ENCODE measurements at places on chromosomes 2 and 18.
A peak's percentile ranks its signal among the peaks of the same experiment; 100 is the strongest.

GRCh38 chr2:50657735-50658134, 374.2 kb downstream of the NRXN1 start:
- DNase-seq: no peak

- no peak for DNase-seq
These were observed 37.6 kb downstream of the RND3 start for GRCh38 chr2:150449856-150450255.

DNA sequence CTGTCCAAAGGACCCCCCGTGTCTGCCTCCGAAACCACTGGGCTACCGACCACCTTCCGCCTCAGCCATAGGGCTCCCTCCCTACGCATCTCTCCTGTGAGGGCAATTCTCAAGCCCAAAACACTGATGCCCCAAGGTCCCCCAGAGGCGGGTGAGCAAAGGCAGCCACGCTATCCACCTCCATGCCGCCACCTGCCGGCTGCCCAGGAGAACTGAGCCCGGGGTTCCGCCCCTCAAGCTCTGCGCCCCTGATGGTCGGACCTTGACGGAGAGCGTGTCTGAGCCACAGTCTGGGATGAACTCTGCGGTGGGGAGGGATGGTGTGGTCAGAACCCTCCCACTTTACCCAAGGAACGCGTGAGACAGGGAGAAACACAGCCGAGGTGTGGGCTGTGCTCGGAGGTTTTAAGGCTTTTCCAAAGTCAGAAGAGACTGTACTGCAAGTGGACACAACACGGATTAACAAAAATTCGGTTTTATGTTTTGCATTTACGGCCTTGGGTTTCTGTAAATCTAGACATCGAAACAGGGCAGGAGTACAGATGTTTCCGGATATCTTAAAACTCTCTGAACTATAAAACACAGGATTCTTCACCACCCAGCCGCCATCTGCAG, 114.1 kb downstream of the ZNF516 start:
- DNase-seq: no peak

- DNase-seq: no peak
These were observed 207.2 kb downstream of the ZBTB7C start for GRCh38 chr18:48202006-48202348.

- DNase-seq: no peak
These were observed 487.4 kb downstream of the ZEB2 start for GRCh38 chr2:144032566-144032965.

- no peak for DNase-seq
These were observed 134.4 kb upstream of the LTBP1 start for GRCh38 chr2:32812316-32812715.

DNA sequence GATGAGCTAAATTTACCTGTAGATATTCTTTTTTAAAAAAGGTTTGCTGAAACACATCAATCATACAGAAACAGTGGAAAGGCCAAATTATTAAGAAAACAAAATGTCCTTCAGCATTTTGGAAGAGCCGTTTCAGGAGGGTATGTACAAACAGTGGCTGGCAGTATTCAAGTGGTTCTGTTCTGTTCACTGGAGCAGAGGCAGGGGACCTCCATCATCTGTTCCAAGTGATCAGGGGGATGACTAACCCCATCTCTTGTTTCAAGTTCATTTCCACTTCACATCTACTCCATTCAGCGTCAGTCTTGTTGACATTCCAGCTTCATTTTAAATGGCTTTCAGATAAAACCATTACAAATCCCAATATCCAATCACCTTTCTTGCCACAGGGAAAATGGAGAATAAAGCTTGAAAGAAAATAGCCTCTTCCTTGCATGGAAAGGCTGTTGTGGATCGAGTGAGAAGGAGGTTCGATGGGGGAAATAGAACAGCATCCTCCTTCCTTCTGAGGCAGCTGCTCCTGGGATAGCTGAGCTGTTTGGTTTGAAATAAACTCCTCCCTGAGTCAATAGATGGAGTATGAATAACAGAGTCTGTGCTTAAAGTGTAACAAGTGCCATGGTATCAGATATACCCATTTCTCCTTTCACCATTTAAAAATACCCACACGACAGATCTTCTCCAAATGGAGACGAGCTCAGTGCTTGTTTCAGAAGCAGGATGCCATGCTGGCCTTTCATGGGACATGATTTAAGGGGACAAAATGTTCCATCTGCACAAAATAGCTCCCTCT, 63.7 kb upstream of the OTOF start:
- no peak for DNase-seq

DNA sequence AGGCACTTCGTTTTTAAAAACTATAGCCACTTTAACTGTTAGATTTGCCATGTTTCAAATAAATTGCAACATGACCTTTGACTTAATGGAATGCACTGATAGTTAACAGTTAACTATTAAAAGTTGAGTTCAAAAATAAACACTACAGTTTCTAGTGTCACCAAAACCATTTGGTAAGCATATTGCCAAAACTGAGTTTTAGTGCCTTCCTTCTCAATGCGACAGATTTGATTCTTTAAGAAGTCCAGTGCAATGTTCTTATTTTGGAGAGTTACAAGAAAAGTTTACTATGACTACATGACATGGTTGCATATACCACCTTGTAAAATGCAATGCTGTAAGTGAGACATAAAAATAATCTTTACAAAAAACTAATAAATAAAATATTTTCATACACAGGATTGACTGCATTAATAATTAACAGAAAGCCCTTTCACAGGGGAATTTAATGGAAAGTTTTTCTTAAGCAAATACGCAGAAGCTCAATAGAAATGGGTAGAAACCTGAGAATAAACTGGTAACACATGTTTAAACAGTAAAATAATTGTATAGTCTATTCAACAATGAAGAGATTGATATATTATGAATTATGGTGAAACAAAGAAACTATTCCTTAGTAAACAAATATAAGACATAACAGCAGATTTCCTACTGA, 53.8 kb downstream of the GRB14 start:
- no peak for DNase-seq

DNA sequence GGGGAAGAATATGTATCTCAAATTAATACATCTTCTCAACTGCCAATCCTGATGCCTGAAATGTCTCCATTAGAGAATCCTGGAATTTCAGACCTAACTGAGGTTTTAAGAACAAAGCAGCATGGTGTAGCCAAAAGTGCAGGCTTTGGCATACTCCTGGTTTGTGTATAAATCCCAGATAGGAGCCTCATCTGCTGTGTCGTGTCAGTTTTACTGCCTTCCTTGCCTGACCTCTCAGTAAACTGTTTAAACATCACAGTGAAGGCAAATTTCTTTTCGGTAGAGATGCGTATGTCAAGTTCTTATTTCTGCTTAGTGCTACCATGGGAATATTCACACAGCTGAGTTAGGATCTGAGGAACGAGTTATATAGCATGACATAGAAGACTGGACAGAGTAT, 7.3 kb downstream of the SCG2 start:
- DNase-seq: no peak

- no peak for DNase-seq
These were observed 94.6 kb upstream of the PPP1CB start for GRCh38 chr2:28656937-28657615.

- no peak for DNase-seq
These were observed 248.4 kb upstream of the MEIS1 start for GRCh38 chr2:66186537-66186936.

GRCh38 chr2:23542230-23542789, 157.3 kb downstream of the KLHL29 start:
- DNase-seq: no peak

GRCh38 chr2:182316950-182317349, 109.9 kb downstream of the PDE1A start:
- DNase-seq: no peak

GRCh38 chr2:241763551-241764274, 12.9 kb upstream of the GAL3ST2 start:
- DNase-seq: peak; percentile 38

DNA sequence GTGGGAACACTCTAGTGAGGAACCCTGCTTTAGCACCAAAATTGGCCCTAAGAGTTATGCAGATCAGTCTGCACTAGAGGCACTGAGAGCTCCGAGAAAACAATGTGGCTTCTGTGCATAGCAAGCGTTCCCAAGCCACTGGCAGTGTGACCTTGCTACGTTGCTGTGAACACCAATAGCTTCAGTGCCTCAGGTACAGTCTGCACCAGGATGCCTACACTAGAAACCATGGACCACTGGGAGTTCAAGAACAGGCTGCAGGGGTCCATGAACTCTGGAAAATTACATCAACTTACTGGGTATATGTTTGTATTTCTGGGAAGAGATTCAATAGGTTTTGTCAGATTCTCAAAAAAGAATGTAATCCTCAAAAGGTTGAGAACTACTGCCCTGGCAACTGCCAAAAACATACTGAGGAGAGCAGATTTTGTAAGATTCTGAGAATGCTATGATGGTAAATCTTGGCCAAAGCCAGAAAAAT, 18.3 kb upstream of the SP3 start:
- DNase-seq: no peak

DNA sequence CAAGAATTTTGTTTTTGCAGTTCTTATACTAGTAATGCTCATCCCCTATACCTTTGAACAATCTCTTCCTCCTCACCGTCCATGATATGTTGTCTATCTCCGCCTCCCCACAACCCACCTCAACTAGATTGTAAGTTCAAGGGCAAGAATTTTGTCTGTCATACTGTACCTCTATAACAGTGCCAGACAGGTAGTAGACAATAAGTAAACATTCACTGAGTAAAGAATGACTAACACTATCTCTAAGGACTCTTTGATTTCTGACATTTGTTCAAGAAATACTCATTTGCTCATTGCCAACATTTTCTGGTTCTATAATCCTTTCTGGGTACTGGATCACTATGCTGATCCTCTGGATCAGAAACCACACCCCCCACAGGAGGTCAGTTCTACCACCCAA, 82.4 kb downstream of the EXOC6B start:
- no peak for DNase-seq

- DNase-seq: peak; percentile 14
These were observed 49.2 kb upstream of the SMAD2 start for GRCh38 chr18:47979611-47980200.

GRCh38 chr2:209911486-209911885, 91.0 kb upstream of the RPE start:
- DNase-seq: no peak

DNA sequence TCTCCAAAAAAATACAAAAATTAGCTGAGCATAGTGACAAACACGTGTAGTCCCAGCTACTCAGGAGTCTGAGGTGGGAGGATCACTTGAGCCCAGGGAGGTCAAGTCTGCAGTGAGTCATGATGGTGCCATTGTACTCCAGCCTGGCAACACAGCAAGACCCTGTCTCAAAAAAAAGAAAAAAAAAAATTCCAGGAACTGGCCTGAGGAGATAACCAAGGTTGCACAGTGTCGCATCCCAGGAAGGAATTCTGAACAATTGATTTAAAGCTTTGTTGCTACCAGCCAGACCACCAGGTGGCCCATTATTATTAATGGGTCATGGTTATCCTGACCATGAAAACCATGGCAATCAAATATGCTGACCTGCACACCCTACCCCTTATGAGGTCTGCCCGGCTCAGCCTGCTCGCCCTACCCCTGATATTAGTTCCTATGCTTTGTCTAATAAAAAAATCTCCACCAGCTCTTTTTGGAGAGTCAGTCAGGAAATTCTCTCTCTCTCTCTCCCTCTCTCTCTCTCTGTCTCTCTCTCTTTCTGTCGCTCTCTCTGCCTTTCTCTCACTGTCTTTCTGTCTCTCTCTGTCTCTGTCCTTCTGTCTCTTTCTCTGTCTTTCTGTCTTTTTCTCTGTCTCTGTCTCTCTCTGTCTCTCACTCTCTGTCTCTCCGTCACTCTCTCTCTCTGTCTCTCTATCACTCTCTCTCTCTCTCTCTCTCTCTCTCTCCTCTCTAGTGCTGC, 73.7 kb downstream of the NCAPH start:
- DNase-seq: no peak

GRCh38 chr2:85999061-85999831, 106.4 kb downstream of the POLR1A start:
- peak; percentile 80 for DNase-seq

Measured in inflammatory macrophage treated with lipopolysaccharide for 4 hours (primary cell).